ENCODE measurements at places on chromosomes 12 and 14. TPM values are rescaled to one million over a fixed set of nuclear protein-coding genes. Genes with fewer than 3 reads are reported as not detected.

Gene DIO2
- 2.8 TPM for total RNA-seq

DNA sequence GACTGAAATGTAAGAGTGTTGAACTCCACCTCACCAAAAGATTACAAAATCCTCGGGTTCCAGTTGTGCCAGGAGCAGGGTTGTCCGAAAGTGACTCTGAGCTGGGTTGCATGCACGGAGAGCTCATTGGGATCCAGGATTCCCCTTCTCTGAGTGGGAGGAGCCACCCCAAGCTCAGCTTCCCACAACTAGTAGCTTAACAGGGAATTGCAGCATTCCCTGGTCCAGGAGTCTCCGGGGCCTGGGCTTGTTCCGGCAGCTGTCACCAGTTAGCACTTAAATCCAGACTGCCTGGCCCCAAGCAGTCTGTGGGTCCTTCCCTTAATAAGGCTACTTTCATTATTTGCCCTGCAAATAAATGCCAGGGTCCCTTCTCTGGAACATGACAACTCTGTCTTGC is 50.1 kb downstream of the CD9 start:
- DNase-seq: no peak

Gene HECTD1
- 145 TPM for total RNA-seq

DNA sequence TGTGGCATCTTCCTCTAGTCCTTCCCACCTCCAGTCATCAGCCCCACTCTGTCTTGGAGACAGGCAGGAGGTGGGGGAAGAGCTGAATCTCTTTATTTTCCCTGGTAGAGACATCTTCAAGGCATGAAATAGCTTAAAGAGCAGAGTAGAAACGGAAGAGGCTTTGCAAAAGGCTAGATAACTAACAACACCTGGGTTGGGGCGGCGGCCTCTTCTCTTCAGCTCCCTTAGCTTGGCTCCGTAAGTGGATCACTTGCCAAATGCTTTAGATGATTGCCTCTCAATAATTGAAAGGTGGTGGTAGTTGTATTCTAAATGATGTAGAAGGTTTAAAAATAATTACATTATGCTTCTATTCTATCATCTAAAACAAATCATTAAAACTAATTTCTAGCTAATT is 36.1 kb downstream of the SSPN start:
- DNase-seq: no peak

Gene CAPRIN2
- total RNA-seq: 21.2 TPM

- DNase-seq: no peak
These were observed 935.5 kb downstream of the TMTC2 start for GRCh38 chr12:83622205-83622604.

GRCh38 chr12:42475106-42475505 is 114.4 kb downstream of the PRICKLE1 start:
- no peak for DNase-seq

GRCh38 chr14:53493860-53494259 is 340.7 kb upstream of the DDHD1 start:
- no peak for DNase-seq

Gene RDH12
- not detected for total RNA-seq

DNA sequence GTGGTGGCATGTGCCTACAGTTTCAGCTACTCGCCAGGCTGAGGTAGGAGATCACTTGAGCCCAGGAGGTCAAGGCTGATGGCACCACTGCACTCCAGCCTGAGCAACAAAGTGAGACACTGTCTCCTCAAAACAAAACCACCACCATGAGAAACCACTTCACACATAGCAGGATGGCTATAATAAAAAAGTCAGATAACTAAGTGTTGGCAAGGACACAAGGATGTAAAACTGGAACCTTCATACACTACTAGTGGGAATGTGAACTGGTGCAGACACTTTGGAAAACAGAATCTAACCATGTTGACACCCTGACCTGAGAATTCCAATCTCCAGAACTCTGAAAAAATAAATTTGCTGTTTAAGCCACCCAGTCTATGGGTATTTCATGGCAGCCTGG is 67.7 kb downstream of the ACADS start:
- no peak for DNase-seq

- DNase-seq: no peak
These were observed 1.9 kb downstream of the DUSP16 start for GRCh38 chr12:12560587-12561370.

DNA sequence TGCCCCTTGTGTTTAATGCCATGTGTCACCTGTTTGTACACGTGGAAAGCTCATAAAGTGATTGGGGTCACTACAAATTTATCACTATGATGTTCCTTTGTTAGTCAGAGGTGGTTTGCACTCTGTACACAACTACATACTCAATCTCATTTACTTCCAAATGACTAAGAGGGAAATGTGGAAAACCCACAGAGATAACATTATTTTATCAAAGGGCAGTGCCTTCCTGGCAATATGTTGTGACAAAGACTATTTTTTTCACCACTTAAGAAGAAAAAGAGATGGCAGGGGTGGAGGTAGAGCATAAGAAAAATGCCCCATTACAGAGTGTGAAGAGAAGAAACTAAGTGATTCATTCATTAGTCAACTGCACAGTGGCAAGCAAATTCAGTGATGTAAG is 1064.1 kb upstream of the FLRT2 start:
- DNase-seq: no peak

- no peak for DNase-seq
These were observed 119.9 kb upstream of the MGAT4C start for GRCh38 chr12:86376052-86376451.

Gene PPP2R3C
- total RNA-seq: 25.1 TPM

Gene PIK3C2G
- total RNA-seq: not detected

Gene RHOJ
- 13.5 TPM for total RNA-seq

DNA sequence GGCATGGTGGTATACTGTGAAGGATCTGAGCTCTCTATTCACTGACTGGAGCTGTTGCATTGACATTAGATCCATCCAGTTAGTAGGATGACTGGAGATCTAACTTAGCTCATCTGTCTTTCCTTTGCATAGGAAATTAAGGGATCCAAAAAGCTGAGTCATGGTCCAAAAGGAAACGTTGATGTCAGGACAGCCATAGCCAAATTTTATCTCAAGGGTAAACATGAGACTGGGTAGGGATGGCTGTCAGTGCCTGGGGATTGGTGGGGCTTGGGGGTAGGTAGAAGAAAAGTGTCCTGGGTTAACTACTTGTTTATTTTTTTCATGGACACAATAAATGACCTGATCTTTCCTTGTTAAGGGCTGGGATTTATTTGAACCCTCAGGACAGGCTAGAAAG is 4.6 kb downstream of the FAM177A1 start:
- DNase-seq: no peak

Gene GARIN6
- not detected for total RNA-seq

- no peak for DNase-seq
These were observed 9.7 kb upstream of the SGPP1 start for GRCh38 chr14:63737582-63738006.

GRCh38 chr12:76190299-76190698 is 105.8 kb upstream of the NAP1L1 start:
- no peak for DNase-seq

Gene SLC41A2
- 3.0 TPM for total RNA-seq

GRCh38 chr14:100446572-100446971 is 123.4 kb downstream of the SLC25A47 start:
- DNase-seq: no peak

GRCh38 chr12:49949866-49950265 is 671 bp upstream of the AQP2 start:
- no peak for DNase-seq

DNA sequence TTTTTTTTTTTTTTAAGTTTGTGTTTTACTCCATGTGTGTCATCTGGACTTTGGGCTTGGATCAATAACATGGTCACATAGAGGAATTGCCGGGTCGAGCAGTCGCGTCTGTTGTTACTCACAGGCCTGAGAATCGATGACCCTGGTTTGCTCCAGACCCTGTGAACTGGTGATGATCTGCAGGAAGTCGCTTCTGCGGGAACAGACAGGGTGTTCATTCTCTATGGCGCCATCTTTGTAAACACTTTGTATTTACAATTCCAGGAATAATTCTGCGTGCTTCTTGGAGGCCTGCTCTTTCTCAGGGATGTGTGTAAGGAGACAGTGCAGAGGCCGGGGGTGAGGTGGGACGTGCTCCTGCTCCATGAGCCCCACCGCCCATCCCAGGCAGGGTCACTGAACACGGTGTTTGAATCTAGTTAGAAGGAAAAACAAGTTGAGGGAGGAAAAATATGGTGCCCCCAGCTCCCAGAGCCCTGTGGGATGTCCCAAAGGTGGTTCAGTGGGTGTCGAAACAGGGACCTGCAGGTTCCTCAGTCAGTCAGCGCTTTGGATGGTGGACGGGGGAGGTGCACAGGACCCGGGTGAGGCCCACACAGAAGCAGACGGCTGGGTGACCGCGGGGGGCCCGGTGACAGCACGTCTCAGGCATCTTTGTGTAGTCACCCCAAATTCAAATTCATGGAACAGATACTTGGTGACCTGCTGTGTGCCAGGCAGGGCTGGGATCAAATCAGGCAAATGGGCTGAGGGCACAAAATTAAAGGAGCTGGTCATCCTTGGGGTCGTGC is 58.8 kb downstream of the ADGRD1 start:
- no peak for DNase-seq

All from Right ventricle myocardium superior (tissue), 1 donor.